NK-92 treated with Interleukin-12 subunit alpha and Interleukin-12 subunit beta, amount 100 ng/mL, for 24 hours (cell line): ENCODE measurements at places on chromosomes 2 and 18.

GRCh38 chr2:118050386-118050785 lies 36.5 kb upstream of the CCDC93 start:
- no peak for DNase-seq

- DNase-seq = no peak
These were observed 55.2 kb downstream of the RASGRP3 start for GRCh38 chr2:33531549-33532059.

- DNase-seq = no peak
These were observed 1.1 kb upstream of the SCN9A start for GRCh38 chr2:166376873-166377272.

- no peak for DNase-seq
These were observed 766.0 kb downstream of the RNF144A start for GRCh38 chr2:7683196-7683595.

- no peak for DNase-seq
These were observed 34.0 kb downstream of the LOXHD1 start for GRCh38 chr18:46622999-46623398.

DNA sequence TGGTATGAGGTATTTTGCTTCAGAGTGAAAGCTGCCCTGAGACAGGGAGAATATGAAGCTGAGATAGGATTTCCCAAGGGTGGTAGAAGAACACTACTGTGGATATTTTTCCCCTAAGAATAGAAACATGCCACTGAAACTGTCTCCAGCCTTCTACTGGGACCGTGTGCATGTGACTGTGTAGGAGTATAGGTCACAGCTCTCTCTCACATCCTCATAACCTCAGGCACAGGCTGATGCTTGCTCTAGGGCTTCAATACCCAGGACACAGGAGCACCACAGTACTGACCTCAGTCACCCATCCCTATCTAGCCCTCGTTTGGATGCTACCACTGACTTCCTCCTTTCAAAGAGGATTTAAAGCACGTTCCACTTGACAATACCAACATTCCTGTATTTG lies 67.2 kb downstream of the REV1 start:
- DNase-seq = no peak

- no peak for DNase-seq
These were observed 27.5 kb upstream of the PGAP1 start for GRCh38 chr2:196954001-196954400.

DNA sequence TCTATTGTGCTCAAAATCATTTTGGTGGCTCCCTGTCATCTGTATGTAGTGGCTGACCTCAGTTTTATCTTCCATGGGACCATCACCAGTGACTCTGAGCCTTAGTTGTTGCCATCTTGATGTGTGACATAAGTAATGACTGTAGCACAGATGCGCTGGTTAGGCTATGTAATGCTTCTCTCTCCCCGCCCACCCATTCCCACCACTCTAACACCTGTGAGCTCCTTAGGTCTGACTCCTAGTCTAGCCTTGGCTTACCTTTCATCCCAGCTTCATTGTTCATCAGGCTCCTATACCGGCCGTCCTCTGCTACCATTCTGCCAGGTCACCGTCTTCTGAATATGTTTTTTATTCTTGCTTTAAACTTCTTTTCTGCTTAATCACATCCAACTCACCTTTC lies 17.2 kb downstream of the MYO1B start:
- no peak for DNase-seq

DNA sequence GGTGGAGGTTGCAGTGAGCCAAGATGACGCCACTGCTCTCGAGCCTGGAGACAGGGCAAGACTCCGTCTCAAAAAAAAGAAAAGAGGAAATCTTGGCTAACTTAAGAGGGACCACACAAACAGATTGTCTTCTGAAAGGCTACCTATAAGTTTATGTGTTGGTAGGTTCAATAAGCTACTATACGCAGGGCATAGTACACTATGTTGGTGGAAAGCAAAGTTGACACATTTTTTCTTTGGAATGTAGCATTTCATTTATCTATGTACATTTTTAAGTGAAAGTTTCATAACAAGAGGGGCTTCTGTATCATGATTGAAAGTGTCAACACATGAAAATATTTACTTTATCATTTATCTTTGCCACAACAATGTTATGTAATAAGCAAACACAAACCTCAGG lies 752.6 kb upstream of the ACVR2A start:
- DNase-seq = no peak

DNA sequence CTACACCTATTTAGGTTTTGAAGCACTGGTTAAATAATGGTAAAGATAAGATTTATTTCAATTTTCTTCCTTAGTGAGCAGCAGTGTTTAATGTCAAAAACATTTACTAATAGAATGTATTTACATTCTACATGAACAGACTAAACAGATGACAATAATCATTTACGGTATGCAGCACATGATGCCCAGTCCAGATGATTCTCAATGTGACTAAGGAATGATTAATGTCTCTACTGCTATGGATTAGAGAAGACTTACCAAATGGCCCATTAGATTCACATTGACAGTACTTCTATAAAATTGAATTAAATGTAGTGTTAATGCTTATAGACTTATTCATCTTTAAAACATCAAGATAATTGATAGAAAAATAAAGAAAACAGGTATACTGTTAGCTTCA lies 22.1 kb upstream of the SLC5A7 start:
- no peak for DNase-seq

DNA sequence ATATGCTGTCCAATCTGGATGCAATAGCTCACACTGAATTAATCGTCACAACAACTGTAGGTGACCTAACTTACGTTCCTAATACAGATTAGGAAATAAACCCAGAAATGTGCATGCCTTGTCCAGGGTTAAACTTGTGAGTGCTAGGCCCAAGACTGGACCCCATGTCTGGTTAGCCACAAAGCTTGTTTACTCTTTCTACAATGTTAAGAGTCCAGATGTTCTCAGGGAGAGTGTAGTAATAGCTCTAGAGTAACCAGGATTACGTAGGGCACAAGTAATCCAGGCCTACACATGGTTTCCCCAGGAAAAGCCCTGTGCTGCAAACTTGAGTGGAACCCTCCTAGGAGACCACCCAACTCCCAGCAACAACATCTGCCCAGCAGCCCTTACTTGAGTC lies 26.2 kb downstream of the TRIB2 start:
- DNase-seq = no peak

- no peak for DNase-seq
These were observed 31.6 kb downstream of the BAZ2B start for GRCh38 chr2:159584796-159585195.

DNA sequence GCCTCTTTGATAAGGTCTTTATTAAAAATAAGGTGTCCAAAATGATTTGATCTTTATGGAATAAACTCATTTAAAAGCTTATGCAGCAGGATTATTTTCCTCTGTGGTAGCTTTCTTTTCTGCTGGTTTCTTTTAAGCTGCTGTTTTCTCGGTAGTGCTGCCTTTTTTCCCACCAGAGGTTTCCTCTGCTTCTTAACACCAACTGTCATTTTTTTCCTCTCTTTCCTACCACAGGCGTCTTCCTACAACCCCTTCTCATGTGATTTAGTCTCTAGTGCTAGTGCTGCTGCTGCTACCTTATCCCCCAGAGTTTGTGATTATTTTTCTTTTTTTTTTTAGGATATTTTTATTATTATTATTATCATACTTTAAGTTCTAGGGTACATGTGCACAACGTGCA lies 102.1 kb upstream of the PGAP1 start:
- no peak for DNase-seq

DNA sequence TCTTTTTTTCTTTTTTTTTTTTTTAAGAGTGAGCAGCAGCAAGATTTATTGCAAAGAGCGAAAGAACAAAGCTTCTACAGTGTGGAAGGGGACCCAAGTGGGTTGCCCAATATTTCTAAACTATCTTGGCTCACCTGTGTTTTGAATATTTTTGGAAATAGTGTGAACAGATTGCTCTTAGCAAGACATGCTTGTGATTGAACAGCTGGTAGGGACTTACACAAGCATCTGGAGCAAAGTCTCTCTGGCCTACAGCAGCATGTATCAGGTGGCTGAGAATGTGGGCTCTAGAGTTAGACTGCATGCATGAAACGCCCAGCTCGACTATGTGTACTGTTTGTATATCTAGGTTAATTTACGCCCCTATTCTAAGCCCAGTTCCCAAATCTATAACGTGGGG lies 40.3 kb upstream of the FBXO11 start:
- DNase-seq = no peak

- DNase-seq = no peak
These were observed 42.5 kb downstream of the RASGRP3 start for GRCh38 chr2:33518929-33519328.

DNA sequence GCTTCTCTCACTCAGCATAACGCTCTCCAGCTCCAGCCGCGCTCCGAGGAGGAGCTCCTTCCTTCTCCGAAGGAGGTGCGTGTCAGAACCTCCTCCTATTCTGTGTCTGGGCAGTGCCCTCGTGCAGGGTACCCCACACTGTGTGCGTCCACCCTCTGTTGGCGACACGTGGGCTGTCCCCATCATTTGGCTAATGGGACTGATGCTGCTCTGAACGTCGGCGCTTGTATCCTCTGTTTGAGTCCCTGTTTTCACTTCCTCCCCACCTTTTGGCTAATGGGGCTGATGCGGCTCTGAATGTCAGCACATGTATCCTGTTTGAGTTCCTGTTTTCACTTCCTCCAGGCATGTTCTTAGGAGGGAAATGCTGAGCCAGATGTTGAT lies 22.2 kb downstream of the KCNG2 start:
- DNase-seq = no peak

DNA sequence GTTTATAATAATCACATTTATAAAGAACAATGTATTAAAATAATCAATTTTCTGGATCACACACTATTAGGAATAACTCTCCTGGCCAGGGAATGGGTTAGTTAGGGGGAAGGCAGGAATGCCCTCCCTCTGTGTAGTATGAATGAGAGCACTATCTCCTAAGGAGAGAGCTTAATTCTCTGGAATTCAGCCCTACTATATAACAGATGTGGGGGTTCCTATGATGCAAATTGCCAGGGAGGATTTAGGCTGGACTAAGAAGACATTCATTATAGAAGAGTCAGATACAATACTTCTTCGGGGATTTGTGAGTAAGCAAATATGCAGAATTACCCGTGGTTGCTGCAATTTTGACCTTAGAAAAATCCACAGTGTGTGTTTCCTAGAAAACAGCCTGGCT lies 250.1 kb upstream of the VRK2 start:
- no peak for DNase-seq

- no peak for DNase-seq
These were observed 6.2 kb upstream of the MYL12B start for GRCh38 chr18:3255611-3256165.

- no peak for DNase-seq
These were observed 1302.9 kb upstream of the ACVR2A start for GRCh38 chr2:146541896-146542295.

DNA sequence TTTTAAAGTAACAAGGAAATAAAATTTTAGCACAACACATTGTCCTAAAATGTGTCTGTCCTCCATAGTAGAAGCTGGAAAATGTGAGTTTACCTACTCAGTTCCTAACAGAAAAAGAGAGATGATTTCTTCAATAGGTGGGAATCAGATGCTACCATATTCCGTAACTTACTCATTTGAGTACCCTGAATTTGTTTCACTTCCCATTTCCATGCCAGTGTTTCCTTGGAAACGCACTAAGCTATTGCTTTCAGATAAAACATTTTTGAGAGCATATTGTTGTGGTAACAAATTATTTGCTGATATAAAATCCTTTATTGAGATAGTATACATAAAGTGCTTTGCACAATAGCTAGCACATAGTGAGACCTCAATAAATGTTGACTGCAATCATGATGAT lies 137.5 kb upstream of the BARD1 start:
- DNase-seq = no peak

DNA sequence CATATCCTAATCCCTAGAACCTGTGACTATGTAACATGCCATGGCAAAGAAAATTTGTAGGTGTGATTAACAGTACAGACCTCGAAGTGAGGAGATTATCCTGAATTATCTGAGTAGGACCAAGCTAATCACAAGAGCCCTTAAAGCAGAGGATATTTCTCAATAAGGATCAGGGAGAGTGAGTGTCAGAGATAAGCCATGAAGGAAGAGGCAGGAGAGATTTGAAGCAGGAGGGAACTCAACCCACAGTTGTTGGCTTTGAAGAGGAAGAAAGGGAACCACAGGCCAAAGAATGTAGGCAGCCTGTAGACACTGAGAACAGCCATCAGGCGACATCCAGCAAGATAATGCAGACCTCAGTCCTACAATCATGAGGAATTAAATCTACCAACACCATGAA lies 229.3 kb downstream of the NBAS start:
- DNase-seq = no peak

DNA sequence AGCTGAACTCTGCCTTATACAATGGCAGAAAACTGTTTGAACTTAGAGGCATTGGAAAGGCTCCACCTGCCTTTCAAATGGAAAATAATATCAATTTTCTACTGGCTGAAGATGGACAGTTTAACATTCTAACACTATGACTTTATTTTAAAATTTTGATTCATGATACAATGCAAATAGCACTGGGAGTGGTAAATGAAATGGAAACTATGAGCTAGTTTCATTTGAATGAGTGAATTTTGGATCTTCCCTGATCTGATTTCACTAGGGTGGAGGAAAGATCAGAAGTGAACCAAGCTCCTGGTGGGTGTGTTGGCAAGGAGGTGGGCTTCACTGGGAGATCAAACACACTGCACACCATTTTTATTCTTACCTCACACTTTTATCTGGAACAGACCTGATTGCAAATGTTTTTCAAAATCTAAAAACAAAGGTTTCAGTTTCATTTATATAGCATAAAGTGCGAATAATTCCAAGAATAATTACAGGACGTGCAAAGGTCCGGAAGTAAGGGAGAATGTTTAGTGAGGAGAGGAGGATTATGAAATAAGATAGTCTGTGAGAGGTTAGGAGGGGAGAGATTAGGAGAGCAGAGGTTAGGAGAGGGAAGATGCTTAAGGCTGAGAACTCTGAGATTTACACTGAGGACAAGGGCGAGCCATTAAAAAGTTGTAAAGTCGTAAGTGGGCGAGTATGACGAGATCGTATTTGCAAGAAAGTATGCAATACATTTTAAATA lies 18.6 kb upstream of the MBP start:
- no peak for DNase-seq
